ENCODE measurements at places on chromosomes 2 and 18. TPM values are rescaled to one million over a fixed set of nuclear protein-coding genes. Genes with fewer than 3 reads are reported as not detected.

ECEL1 gene
- total RNA-seq: not detected

DNA sequence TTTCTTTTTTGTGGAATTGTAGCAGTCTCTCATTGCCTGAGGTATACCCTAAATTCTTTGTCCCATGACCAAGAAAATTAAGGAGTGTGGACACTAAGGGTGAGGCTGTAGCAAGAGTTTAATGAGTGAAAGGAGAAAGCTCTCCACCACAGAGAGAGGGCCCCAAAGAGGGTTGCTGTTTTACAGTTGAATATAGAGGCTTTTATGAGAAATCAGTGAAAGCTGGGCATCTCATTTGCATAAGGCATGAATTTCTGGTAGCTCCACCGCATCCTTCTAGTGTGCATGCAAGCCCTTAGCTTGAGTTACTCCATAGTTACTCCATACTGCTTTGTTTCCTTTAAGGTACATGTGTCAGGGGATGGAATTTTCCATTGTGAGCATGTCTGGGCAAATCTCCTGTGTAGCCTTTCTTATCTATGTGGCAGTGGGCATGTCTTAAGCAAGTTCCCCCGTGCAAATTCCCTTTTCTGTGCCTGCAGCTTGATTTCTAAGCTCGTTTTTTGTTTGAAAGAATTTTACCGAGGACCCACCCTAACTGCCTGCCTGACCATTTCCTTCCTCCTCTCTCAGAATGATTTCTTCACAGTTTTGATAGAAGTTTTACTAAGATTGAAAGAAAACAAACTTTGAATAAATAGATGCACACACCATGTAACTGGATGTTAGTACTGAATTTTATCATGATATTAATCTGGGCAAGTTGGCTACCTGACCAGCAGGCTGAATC, 218.9 kb downstream of the PARD3B start:
- H3K27me3 ChIP-seq: no peaks in the 10 kb centered on the region
- no peaks in the 10 kb centered on the region for H3K36me3 ChIP-seq
- no peak overlapping the region for H3K27ac ChIP-seq

DNA sequence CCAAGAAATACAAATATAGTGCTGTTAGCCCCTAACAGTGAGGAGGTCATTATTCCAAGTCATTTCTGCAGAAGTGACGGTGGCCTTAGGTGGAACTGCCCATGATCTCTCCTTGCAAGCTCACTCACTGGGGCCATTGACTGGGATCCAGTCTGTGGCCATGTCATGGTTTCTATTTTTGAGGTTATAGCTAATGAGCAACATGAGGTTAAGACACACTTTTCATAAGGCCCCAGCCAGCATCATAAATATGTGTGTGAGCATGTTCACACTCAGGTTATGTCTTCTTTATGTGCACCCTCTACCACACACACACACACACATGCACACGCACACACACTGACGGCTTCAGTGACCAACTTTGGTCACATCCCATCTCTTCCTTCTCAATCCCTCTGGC, 484 bp downstream of the AFF3 start:
- no peaks in the 10 kb centered on the region for H3K36me3 ChIP-seq
- H3K4me1 ChIP-seq: no peaks in the 10 kb centered on the region
- no peak overlapping the region for H3K27ac ChIP-seq
- peaks cover 16% of the 10 kb centered on the region for H3K27me3 ChIP-seq
- DNase-seq: no peak
- no peak overlapping the region for H3K4me3 ChIP-seq

DNA sequence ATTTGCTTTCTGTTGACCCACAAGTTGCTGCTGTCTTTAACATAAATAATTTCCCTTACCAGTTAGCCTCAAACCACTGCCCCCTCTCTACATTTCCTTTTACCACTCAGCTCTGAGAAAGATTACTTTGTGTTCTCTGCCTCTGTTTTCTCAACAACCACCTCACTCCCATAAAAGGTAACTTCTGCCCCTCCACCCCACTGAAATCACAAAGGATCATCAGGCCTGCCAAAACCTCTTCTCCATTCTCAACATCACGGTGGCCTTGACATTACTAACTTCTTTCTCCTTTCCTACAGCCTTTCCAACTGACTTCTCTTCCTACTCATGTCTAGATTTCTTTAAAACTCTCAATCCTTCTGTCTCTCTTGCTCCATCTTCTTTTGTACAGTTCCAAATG, 10.1 kb downstream of the ACADL start:
- no peaks in the 10 kb centered on the region for H3K36me3 ChIP-seq
- no peaks in the 10 kb centered on the region for H3K4me1 ChIP-seq
- no peak overlapping the region for H3K27ac ChIP-seq

DNA sequence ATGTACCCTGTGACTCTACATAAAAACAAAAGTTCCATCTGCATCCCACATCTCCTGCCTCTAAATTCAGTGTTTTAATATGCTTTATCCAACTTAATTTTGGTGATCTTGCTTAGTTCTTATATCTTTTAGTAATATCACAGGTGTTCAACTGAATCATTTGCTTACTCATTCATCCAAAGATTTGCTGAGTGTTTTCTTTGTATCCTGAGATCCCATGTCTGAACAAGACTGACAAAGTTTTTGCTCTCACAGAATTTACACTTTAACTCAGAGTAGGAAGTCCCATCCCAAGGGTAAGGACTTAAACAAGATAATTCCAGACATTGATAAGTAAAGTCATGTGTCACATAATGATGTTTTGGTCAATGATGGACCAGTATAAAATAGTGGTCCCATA, 87.0 kb downstream of the FSIP2 start:
- no peak overlapping the region for H3K4me3 ChIP-seq
- H3K36me3 ChIP-seq: no peaks in the 10 kb centered on the region
- H3K27me3 ChIP-seq: no peaks in the 10 kb centered on the region
- H3K27ac ChIP-seq: no peak overlapping the region
- H3K4me1 ChIP-seq: no peaks in the 10 kb centered on the region

DNA sequence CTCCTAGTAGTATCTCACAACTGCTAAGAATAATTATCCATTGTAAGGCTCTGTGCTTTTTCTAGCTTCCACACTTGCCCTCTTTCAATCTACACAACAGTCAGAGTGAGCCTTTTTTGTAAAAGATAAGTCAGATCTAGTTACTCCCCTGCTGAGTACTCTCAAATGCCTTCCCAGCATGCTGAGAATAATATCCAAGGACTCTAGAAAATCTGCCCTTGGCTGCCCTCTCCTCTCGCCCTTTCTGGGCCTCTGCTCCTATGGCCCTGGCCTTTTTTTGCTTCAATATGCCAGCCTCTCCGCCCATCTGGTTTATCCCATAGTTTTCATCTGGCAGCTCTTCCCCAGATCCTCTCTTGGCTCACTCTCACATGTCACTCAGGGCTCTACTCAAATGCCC, 455.9 kb upstream of the UBE2E3 start:
- peak; percentile 29 for DNase-seq
- H3K36me3 ChIP-seq: no peaks in the 10 kb centered on the region
- H3K27ac ChIP-seq: peak overlapping the region; percentile 30
- H3K27me3 ChIP-seq: no peaks in the 10 kb centered on the region
- H3K4me1 ChIP-seq: peaks cover 8% of the 10 kb centered on the region
- H3K4me3 ChIP-seq: no peak overlapping the region

DNA sequence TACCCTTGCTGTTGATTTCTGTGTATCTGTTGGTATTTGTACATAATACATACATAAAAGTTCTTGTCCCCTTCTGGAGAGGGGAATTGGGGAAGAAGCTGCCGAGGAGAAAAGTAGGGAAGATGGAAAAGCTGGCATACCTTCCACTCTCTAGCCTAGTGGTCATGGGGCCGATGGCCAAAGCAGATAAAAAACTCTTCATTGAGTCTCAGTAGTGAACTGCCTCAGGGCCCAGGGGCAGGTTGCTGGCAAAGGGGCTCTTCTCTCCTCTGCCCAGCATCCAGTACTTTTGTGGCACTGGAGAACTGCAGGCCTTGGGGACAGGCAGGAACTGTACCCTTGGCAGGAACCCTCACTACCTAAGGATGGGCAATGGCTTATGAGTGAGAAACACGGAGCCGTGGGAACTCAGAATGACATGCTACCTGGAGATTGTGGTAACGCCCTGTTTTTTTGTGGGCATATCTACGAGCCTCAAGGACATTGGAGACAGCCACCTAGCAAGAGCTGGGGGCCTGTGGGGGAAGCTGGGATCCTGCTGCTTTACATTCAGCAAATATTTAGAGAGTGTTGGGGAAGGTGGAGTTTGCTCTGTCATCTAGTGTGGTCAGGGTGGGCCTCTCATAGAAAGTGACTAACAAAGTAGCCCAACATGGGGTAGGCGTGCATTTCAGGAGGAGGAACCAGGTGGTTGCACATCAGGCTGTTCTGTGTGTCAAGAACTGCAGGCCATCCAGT, 22.6 kb upstream of the ITGB6 start:
- H3K4me1 ChIP-seq: peaks cover 36% of the 10 kb centered on the region
- no peak overlapping the region for H3K27ac ChIP-seq
- H3K27me3 ChIP-seq: no peaks in the 10 kb centered on the region
- DNase-seq: no peak

DNA sequence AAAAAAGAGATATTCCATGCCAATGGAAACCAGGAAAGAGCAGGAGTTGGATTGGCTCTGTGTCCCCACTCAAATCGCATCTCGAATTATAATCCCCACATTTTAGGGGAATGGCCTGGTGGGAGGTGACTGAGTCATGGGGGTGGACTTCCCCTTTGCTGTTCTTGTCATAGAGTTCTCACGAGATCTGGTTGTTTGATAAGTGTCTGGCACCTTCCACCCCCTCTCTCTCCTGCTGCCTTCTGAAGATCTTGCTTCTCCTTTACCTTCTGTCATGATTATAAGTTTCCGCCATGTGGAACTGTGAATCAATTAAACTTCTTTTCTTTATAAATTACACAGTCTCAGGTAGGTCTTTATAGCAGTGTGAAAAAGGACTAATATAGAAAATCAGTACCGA, 355.6 kb downstream of the NBAS start:
- H3K27me3 ChIP-seq: no peaks in the 10 kb centered on the region
- no peak for DNase-seq
- H3K27ac ChIP-seq: no peak overlapping the region
- no peak overlapping the region for H3K4me3 ChIP-seq
- H3K4me1 ChIP-seq: no peaks in the 10 kb centered on the region

GRCh38 chr2:70083344-70084156, 3.7 kb upstream of the PCBP1 start:
- peaks cover 6% of the 10 kb centered on the region for H3K4me1 ChIP-seq
- peak; percentile 70 for DNase-seq
- no peaks in the 10 kb centered on the region for H3K27me3 ChIP-seq
- no peak overlapping the region for H3K4me3 ChIP-seq

DNA sequence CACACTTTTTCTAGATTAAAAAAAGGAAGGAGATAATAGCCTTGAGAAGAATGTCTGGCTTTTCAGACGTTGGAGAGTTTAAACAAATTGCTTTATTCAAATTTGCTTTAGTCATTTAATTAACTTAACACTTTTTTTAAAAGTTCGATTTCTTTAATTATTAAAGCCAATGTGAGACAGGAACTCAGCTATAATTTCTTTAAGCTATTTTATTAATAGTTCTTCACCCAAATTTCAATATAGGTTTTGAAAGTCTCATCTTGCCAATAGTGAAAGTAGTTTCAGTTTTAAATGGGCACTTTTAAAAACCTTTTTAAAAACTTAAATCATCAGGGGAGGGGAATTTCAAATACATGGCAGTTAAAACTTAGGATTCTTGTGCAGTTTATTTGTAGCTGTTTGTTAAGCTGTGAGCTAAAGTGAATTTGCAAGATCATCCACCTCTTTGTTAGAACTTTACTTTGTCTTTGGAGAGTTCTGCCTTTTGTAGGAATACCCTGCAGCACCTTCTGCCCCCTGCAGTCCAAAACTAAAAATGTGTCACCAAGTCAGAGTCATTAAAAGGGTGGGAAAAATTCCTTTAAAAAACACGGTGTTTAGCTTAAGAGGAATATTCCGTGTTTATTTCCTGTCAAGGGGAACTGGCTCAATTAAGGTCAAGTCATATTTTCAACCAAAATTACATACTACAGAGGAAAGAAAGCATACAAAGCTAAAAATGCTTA, 4.6 kb downstream of the TGIF1 start:
- peak overlapping the region; percentile 85 for H3K4me3 ChIP-seq
- peaks cover 24% of the 10 kb centered on the region for H3K36me3 ChIP-seq
- peak overlapping the region; percentile 30 for H3K27ac ChIP-seq
- peak; percentile 72 for DNase-seq
- H3K4me1 ChIP-seq: peaks cover 16% of the 10 kb centered on the region
- no peaks in the 10 kb centered on the region for H3K27me3 ChIP-seq

DNA sequence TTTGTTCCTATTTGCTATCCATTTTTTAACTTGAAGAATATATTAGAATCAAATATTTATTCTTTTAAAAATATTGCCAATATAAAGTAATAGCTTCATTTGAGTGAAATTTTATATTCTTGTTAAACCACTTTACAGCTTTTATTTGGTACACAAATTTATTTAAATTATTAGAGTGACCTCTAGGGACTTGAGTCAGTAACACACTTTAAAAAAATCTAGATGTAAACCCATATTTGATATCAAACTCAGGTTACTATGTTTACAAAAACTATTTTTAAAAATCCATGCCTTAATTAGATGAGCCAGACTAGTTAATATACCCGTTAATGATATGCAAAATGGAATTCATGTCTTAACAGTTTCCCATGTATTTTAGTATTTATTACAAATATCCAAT, 134.6 kb downstream of the MAP4K4 start:
- no peak overlapping the region for H3K27ac ChIP-seq
- H3K27me3 ChIP-seq: no peaks in the 10 kb centered on the region
- no peak overlapping the region for H3K4me3 ChIP-seq
- no peak for DNase-seq
- peaks cover 31% of the 10 kb centered on the region for H3K36me3 ChIP-seq

DNA sequence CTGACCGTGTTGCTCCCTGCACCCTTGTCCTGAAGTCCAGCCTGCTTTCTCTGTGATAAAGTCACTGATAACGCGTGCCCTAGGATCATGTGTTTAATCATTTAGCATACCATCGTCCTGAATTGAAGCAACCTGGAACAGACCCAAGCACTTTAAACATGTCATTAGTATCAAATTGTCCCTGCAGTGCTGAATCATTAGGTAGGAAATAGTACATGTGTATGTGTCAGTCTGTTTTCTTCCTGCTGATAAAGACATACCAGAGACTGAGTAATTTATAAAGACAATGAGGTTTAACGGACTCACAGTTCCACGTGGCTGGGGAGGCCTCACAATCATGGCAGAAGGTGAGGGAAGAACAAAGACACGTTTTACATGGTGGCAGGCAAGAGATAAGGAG, 2.8 kb downstream of the ASB18 start:
- peaks cover 5% of the 10 kb centered on the region for H3K27me3 ChIP-seq
- no peak overlapping the region for H3K4me3 ChIP-seq
- H3K36me3 ChIP-seq: no peaks in the 10 kb centered on the region
- H3K4me1 ChIP-seq: no peaks in the 10 kb centered on the region

ABCG8 gene
- total RNA-seq: not detected

PTPN18 gene
- 9.7 TPM for total RNA-seq

GRCh38 chr2:54486766-54487165, 30.6 kb downstream of the SPTBN1 start:
- H3K36me3 ChIP-seq: no peaks in the 10 kb centered on the region
- no peaks in the 10 kb centered on the region for H3K27me3 ChIP-seq
- no peak overlapping the region for H3K27ac ChIP-seq
- peaks cover 22% of the 10 kb centered on the region for H3K4me1 ChIP-seq

Data from IMR-90 (cell line).